ENCODE measurements at places on chromosomes 6 and 20.
A peak's percentile ranks its signal among the peaks of the same experiment; 100 is the strongest.

GRCh38 chr6:40437631-40438030 is 149.5 kb downstream of the LRFN2 start:
- no peak for DNase-seq

DNA sequence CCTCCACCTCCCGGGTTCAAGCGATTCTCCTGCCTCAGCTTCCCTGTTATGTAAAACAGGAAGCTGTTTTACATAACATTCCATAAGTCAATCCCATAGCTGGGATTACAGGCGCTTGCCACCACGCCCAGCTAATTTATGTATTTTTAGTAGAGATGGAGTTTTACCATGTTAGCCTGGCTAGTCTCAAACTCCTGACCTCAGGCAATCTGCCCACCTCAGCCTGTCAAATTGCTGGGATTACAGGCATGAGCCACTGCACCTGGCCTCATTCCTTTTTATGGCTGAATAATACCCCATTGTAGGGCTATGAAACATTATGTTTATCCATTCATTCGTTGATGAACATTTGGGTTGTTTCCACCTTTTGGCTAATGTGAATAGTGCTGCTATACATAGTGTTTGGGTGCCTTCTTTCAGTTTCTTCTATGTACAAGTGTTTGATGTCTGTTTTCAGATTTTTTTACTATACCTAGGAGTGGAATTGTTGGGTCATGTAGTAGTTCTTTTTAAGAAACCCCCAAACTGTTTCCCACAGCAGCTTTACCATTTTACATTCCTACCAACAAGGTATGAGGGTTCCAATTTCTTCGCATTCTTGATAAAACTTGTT is 138.7 kb upstream of the COL21A1 start:
- DNase-seq: no peak

- DNase-seq: no peak
Measured at GRCh38 chr6:25623065-25623464, 28.9 kb upstream of the SCGN start.

- no peak for DNase-seq
Measured at GRCh38 chr6:115468272-115469005, 592.3 kb downstream of the FRK start.

- peak; percentile 19 for DNase-seq
Measured at GRCh38 chr20:24100370-24101011, 111.9 kb upstream of the GGTLC1 start.

DNA sequence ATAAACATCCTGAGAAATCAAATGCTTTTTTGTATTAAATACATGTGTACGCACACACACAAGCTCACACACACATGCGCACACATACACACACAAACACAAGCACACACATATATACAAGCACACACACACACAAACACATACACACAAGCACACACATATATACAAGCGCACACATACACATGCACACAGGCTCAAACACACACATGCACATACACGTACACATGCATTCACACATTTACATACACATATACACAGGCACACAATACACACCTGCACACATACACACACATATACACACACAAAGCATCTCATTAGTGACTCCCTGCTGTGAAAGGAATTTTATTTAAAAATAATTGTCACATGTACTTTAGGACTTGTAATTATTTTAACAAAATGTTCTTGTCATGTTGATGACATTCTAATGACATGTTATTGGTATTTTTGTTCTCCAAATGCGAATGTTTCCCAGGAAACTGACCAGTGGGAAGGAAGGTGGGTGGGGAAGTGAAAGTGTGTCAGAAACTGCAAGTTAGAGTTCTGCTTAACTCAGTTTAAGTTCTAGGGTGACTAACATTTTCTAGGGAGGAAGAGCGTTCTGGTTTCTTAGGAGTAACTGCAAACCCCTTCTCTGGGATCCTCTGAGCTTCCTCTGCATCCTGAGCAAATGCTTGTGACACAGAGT is 113.9 kb upstream of the ZNF217 start:
- peak; percentile 12 for DNase-seq

DNA sequence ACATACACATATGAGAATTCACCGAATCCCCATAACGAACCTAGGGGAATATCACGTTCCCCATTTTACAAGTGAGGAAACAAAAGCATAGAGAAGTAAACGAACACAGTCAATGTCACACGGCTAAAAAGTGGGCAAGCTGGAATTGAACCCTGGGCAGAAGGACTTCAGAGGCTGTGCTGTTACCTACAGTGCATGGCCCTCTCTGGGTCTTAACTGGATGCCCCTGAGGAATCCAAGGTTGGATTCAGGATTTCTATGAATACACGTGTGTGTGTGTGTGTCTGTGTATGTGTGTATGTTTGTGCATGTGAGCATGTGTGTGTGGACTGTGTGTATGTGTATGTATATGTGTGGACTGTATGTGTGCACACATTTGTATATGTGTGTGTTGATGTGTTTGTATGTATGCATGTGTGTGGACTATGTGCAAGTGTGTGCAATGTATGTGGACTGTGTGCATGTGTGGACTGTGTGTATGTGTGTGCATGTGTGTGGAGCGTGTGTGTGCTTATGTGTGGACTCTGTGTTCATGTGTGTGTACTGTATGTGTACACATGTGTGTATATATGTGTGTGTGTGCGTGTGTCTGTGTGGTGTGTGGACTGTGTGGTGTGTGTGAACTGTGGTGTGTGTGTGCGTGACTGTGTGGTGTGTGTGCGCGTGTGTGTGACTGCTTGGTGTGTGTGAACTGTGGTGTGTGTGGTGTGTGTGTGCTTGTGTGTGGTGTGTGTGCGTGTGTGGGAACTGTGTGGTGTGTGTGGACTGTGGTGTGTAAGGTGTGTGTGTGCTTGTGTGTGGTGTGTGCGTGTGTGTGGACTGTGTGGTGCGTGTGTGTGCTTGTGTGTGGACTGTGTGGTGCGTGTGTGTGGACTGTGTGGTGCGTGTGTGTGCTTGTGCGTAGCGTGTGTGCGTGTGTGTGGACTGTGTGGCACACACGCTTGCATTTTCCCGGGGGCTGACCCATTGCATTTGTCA is 49.0 kb downstream of the HNF4A start:
- DNase-seq: no peak

GRCh38 chr6:101444717-101445116 is 51.2 kb downstream of the GRIK2 start:
- no peak for DNase-seq

GRCh38 chr6:119517428-119517827 is 167.9 kb upstream of the MAN1A1 start:
- DNase-seq: no peak

DNA sequence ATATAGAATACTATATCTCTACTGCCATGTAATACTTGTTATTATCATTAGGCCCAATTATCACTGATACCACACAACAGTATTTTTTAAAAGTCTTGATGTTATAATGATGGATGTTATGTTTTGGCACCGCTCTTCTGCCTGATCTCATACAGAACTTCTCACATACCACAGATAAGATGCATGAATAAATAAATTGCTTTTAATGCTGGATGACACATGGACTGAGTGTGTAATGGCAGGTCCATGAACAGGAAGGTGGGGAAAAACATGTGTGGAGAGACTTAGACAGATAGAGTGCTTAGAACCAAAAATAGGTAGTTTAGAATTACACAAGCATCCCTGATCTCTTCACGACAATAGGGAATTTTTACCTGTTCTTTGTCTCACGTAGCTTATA is 258.4 kb upstream of the MARCKS start:
- no peak for DNase-seq

- DNase-seq: no peak
Measured at GRCh38 chr6:126914801-126915200, 203.7 kb upstream of the RSPO3 start.

DNA sequence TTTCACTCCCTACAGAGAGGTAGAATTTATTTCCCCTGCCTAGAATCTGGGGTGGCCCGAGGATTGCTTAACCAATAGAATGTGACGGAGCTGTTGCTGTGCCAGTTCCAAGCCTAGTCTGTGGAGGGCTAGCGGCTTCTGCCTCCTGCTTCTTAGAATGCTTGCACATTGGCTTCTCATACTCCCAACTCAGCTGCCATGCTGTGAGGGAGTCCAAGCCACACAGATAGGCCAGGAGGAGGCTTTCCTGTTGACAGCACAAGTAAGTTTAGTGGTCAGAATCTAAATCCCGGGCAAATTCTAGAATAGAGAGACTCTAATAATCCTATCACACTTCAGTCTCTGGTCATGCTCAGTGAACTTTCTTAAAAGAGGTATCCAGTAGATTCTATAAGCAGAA is 57.5 kb upstream of the SNRPB2 start:
- DNase-seq: no peak

GRCh38 chr6:119243657-119244056 is 105.9 kb downstream of the MAN1A1 start:
- no peak for DNase-seq

GRCh38 chr6:140003217-140003616 is 628.8 kb upstream of the CITED2 start:
- no peak for DNase-seq

DNA sequence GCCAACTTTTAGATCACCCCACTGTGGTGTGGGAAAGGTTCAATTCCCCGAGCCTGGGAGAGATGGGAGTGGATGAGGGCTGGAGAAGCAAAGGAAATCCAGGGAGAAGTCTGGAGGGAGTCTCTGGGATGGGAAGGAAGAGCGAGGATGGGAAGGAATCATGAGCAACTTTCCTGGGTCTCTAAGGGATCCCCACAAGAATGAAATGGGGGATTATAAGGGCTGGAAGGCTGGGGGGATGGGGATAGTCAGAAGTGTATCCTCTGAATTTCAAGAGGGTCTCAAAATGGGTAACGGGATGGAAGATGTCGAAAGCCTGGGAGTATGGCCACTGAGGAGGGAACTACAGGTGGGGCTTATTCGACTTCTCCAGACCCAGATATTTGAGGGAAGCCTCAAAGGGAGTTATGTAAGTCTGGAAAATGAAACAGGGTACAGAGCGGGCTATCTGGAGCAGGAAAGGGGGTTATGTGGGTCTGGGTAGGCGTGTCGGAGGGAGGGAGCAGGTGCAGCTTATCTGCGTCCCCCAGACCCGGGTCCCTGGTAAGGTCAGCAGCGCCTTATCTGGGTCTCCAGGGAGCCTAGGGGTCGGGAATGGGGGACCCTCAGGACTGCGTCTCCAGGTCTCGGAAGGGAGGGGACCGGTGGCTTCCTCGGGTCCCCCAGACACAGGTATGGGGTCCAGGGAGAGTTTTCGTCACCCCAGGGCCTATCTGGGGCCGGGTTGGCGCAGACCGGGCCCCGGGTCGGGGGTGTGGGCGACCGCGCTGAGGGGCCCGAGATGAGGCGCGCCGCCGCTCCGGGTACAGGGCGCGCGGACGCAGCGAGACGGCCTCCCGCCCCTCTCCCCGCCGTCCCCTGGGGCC is 550 bp downstream of the PLAGL2 start:
- DNase-seq: no peak

DNA sequence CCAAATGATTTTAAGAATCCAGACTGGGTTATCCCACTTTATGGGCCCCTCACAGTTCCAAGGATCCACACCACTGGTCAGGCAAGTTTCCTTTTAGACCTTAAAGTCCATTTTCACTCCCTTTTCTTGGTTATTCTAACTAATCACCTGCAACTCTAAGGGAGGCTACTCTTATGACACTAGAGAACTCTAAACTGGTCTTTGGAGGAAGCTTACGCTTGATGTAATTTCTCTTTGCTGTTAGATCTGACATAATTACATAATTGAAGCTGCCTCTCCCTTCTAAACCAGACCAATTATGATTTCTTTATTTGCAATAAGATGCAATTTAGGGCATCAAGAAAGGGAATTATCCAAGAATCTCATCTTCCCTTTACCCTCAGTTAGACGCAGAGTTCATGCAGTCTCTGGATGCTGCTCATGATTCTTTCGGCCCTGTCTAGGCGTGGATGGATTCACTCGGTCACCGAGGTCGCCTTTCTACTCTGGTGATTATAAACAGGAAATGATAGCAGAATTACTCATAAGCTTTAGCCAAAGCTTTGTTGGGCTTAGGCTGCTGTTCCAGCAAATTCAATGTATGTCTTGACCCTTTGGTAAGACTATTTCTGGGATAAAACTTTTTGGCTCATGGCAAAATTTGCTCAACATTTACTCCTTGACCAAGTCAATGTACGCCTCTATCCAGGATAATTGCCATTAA is 166.4 kb upstream of the PRND start:
- DNase-seq: no peak

- no peak for DNase-seq
Measured at GRCh38 chr20:53291548-53291947, 302.1 kb downstream of the ZNF217 start.

- DNase-seq: no peak
Measured at GRCh38 chr6:108549241-108549640, 11.5 kb upstream of the FOXO3 start.

DNA sequence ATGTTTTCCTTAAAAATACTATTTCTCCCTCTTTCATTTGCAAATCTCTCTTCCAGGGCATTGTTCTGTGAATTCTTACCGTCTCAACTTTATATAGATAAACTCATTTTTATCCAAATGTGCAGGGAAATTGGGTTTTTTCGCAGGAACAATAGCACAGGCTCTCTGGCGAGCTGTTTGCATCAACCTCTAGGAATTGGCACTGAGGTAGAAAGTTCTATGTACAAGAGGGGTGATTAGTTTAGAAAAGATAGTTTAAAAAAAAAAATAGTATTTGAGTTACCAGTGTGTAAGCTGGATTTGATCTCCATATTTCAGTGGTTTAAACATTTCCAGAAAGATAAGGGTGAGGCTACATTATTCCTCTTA is 129.7 kb upstream of the BTN3A2 start:
- no peak for DNase-seq

DNA sequence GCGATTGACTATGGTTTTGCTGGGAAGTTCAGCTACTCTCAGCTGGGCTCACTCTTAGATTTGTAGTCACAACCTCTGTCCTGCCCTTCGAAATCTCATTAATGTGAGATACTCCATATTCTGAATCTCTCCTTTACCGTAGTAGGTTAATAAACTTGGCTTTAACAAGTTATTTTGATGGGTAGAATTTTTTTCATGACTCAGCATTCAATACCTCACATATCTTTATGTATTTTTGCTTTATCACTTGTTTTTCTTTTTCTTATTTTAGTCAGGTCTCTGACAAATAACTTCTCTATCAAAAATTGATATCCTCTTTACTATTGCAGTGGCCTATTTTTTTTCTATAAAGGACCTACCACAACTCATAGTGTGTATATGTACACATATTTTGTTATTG is 855.2 kb upstream of the ADGRB3 start:
- DNase-seq: no peak

GRCh38 chr20:58003525-58003924 is 224.9 kb downstream of the ANKRD60 start:
- DNase-seq: no peak

- no peak for DNase-seq
Measured at GRCh38 chr6:13560651-13561044, 13.8 kb upstream of the SIRT5 start.

GRCh38 chr20:20744170-20744725 is 31.8 kb upstream of the RALGAPA2 start:
- DNase-seq: no peak

- DNase-seq: no peak
Measured at GRCh38 chr6:126102358-126102757, 116.0 kb downstream of the TRMT11 start.
